BJ (cell line): ENCODE measurements at places on chromosomes 6 and 20. TPM values are rescaled to one million over a fixed set of nuclear protein-coding genes. Genes with fewer than 3 reads are reported as not detected.

Gene MGME1
- 7.2 and 10.0 TPM in 2 replicates for polyA plus RNA-seq

Gene TREM1
- 0.11 and 0.20 TPM in 2 replicates for polyA plus RNA-seq

GRCh38 chr6:157879034-157879872, 56.2 kb downstream of the SNX9 start:
- DNase-seq, result no peak

GRCh38 chr6:138659998-138660397, 113.6 kb upstream of the CCDC28A start:
- DNase-seq, result no peak

- no peak for DNase-seq
Measured at GRCh38 chr6:14129575-14129974, 12.0 kb downstream of the CD83 start.

DNA sequence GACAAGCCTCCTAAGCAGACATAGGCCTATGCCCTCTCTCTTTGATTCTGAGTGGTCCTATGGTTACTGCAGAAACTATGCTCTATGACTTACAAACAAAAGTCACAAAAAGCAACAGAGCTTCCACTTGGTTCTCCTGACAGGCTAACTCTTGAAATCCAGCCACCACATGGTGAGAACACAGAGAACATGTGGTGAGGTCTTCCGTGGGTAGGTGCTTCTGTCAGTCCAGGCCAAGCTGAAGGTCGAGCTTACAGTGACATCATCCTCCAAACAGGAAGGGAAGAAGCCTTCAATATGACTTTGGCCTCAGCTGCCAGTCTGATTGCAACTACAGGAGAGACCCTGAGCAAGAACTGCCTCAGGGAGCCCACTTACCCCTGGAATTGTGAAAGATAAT, 265.5 kb downstream of the TBX18 start:
- no peak for DNase-seq

DNA sequence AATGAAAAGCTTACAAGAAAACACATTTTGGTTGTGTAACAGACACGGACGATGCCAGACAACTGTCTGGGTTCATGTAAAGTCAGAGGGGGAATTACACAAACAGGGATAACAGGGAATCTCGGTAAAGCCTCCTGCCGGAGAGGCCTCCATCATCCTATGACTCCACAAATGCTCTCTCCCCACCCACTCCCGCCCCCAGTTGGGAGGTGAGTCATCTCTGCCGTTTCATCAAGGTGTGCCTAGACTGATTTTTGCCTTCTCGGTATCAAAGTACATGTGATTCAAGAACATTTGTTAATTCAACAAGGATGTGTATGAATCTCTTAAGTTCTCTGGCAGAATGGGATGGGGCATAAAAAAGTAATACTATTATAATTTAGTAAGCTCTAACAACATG, 304.9 kb upstream of the PRDM1 start:
- no peak for DNase-seq

- no peak for DNase-seq
Measured at GRCh38 chr6:67956352-67956751, 678.7 kb upstream of the ADGRB3 start.

GRCh38 chr6:116408491-116408890, 37.7 kb downstream of the DSE start:
- DNase-seq, result no peak

- no peak for DNase-seq
Measured at GRCh38 chr20:50689864-50690649, 1.3 kb downstream of the RIPOR3 start.

- no peak for DNase-seq
Measured at GRCh38 chr6:164262348-164262747, 847.8 kb downstream of the QKI start.

DNA sequence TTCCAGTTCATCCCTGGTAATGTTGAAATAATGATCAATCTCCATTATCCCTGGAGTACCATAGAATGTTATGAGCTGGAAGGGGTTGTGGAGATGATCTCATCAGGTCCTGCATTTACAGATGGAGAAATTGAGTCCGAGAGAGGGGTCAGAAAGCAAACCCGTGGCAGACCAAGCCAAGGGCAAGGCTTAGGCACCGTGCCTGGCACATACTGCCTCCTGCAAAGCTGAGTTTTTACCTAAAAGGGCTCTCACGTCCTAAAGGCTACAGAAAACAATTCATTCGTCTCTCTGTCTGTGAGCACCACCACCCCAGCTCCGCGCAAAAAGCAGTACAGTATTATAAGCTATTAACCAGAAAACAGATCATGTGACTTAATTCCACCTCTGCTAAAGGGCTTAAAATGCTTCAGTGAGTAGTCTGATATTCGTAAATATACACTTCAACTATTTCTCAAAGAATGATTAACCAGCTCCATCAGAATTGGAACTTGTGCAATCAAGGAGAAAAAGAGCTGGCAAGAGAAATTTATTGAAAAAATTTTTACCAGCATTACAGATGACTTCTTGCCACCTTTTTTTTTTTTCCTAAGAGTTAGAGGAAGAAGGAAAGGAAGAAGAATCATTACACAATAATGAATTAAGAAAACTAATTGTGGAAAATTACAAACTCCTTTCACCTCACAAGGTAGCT, 3.4 kb upstream of the PARD6B start:
- no peak for DNase-seq

DNA sequence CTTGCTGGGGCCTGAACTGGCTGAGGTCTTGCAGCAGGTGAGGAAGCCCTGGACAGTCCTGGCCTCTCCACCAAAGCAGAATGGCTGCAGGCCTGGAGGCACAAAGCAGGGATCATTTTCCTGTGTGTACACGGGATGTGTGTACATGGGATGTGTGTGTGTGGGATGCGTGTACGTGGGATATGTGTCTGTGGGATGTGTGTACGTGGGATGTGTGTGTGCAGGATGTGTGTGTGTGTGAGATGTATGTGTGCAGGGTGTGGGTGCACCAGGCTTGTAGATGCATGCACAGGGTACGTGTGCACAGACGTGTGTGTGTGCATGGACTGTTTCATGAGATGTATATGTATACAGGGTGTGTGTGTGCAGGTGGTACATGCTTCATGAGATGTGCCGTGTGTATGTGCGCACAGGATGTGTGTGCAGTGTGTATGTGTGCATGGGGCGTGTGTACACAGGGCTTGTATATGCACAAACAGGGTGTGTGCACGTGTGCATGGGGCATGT, 7.9 kb upstream of the CHRNA4 start:
- no peak for DNase-seq

DNA sequence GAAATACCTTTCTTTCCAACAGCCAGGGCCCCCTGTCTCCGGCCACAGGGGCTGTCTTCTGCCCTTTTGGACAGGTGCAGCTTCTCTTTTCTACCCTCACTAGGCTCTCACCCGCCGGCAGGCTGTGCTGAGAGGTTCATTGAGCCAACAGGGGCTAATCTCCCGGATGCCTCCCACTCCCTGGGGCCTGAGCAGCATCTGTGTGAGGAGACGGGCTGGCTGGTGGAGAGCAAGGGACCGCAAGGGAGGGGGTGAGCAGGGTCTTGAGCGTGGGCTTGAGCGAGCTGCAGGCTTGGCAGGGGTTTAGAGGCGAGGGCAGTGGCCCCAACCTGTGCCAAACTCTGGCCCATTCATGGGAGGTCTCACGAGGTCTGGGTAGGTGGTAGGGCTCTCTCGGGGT, 56.5 kb upstream of the CST7 start:
- no peak for DNase-seq

GRCh38 chr20:23019403-23019802, 15.7 kb upstream of the SSTR4 start:
- no peak for DNase-seq

- no peak for DNase-seq
Measured at GRCh38 chr20:16115911-16116552, 457.2 kb downstream of the KIF16B start.
